ENCODE measurements at places on chromosomes 4 and X. TPM values are rescaled to one million over a fixed set of nuclear protein-coding genes. Genes with fewer than 3 reads are reported as not detected.
A peak's percentile ranks its signal among the peaks of the same experiment; 100 is the strongest.

DNA sequence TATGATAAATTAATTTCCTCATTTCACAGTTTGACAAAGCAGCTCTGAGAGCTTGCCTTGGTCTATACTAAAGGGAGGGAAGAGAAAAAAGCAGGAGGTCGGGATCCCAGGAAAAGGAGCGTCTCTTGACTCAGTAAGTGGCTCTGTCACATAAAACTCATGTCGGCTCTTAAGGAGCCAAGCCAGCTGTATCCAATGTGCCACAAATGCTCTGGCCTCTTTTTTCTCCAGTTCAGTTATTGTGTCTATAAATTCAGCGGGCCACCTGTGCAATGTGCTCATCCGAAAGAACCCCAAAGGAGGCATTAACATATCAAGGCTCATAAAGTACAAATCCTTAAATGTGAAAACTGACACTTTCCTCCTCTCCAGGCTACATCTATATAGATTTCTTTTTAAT is 337.7 kb upstream of the FAM241A start:
- H3K36me3 ChIP-seq: no peaks in the 10 kb centered on the region
- H3K4me1 ChIP-seq: no peaks in the 10 kb centered on the region
- DNase-seq: no peak

GRCh38 chr4:123588631-123589241 is 192.1 kb downstream of the SPRY1 start:
- H3K4me1 ChIP-seq: no peaks in the 10 kb centered on the region
- DNase-seq: no peak
- H3K27ac ChIP-seq: no peak overlapping the region
- no peak overlapping the region for H3K4me3 ChIP-seq
- H3K27me3 ChIP-seq: no peaks in the 10 kb centered on the region

- H3K27me3 ChIP-seq: no peaks in the 10 kb centered on the region
- H3K27ac ChIP-seq: no peak overlapping the region
- DNase-seq: no peak
- H3K36me3 ChIP-seq: no peaks in the 10 kb centered on the region
- H3K4me1 ChIP-seq: no peaks in the 10 kb centered on the region
Observed at GRCh38 chr4:9861561-9861960, 80.1 kb downstream of the DRD5 start.

DNA sequence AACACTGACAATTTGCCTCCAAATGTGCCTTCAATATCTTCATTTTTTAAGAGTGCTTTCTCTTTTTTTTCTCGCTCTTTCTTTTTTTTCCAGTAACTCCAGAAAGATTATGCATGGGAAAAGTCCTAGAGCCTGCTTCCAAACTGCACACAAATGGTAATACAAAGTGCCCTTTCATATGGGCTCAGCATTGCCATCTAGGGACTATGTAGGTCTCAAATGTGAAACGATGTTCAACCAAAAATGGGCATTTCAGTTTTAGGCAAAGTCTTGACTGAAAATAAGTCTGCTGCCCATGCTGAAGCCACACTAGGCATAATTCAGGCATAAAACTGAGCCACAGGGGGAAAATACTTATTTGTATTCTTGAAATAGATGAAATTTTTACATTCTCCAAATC is 65.6 kb downstream of the SYNPO2 start:
- H3K27ac ChIP-seq: peak overlapping the region; percentile 84
- DNase-seq: no peak
- H3K4me1 ChIP-seq: no peaks in the 10 kb centered on the region
- H3K36me3 ChIP-seq: no peaks in the 10 kb centered on the region
- H3K4me3 ChIP-seq: no peak overlapping the region
- H3K27me3 ChIP-seq: no peaks in the 10 kb centered on the region

DNA sequence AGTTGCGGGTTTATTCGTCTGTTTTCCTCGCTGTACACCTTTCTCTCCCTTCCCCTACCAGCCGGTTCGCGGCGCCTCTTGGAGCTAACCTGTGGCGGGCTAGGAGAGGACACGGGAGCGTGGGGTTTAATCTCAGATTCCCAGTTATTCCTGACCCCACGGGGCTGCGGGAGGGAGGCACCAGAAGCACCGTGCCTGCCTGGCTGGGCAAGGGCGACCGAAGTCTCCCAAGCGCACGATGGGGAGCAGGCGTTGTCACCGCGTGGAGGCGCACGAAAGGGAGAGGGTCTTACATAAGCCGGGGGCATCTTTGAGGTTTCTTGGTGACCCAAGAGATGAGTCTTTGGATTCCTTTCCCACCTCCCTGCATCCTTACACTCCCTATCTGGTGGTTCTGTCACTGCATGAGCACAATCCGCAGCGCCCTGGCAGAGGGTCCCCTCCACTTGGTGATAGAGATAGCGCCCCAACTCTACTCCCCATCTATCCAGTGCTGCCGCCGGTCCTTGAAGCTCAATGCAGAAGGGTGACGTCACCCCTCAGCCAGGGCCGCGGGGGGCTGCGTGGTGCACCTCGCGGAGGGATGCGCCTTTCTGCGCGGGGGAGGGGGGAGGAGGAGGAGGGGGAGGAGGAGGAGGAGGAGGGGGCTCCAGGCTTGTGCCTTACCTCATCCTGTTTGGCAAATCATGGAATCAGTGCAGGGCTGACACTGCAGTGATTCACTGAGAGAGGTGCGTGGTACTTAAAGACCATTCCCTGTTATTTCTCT is 793 bp downstream of the TSPAN7 start:
- H3K27ac ChIP-seq: peak overlapping the region; percentile 71
- peak overlapping the region; percentile 42 for H3K4me3 ChIP-seq
- no peaks in the 10 kb centered on the region for H3K4me1 ChIP-seq
- no peaks in the 10 kb centered on the region for H3K36me3 ChIP-seq

DNA sequence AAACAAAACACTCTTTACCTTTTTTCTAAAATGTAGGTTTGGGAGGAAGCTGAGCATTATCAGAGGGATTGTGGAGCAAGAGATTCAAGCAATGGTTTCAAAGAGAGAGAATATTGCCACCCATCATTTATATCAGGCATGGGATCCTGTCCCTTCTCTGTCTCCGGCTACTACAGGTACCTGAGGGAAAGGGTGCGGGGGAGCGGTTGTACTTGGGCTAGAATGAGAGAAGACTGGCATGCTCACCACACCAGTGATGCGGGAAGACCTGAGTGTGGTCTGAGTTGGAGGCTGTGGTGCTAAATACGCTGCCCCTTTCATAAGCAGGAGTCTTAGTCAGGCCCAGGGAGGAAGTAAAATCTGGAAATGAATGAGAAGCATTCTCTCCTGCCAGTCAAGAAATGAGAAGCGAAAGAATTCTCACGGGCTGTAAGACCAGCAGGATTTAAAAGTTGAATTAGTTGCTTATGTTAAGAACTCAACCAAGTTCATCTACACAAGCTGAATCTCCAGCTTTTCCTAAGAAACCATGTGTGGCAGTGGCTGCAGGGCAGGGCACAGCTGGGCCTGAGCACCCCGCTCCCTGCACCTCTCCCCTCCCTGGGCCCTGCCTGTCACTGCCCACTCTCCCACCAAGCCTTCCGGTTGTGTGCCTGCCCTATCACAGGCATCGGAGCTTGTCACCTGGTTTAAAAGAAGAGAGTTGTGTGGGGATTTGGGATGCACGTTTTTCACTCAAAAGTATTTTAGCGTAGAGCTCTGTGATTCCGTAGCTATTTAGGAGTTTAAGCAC is 24.8 kb upstream of the MSANTD1 start:
- no peak for DNase-seq
- H3K27me3 ChIP-seq: no peaks in the 10 kb centered on the region
- no peaks in the 10 kb centered on the region for H3K36me3 ChIP-seq
- no peak overlapping the region for H3K4me3 ChIP-seq

GRCh38 chr4:159871141-159871540 is 768.3 kb downstream of the RAPGEF2 start:
- no peak for DNase-seq
- H3K4me3 ChIP-seq: no peak overlapping the region
- no peaks in the 10 kb centered on the region for H3K27me3 ChIP-seq
- H3K36me3 ChIP-seq: no peaks in the 10 kb centered on the region
- no peaks in the 10 kb centered on the region for H3K4me1 ChIP-seq

GRCh38 chr4:72918362-72918761 is 151.2 kb downstream of the COX18 start:
- H3K36me3 ChIP-seq: no peaks in the 10 kb centered on the region
- H3K27me3 ChIP-seq: no peaks in the 10 kb centered on the region
- H3K4me3 ChIP-seq: no peak overlapping the region
- H3K27ac ChIP-seq: no peak overlapping the region
- DNase-seq: no peak
- H3K4me1 ChIP-seq: no peaks in the 10 kb centered on the region

DNA sequence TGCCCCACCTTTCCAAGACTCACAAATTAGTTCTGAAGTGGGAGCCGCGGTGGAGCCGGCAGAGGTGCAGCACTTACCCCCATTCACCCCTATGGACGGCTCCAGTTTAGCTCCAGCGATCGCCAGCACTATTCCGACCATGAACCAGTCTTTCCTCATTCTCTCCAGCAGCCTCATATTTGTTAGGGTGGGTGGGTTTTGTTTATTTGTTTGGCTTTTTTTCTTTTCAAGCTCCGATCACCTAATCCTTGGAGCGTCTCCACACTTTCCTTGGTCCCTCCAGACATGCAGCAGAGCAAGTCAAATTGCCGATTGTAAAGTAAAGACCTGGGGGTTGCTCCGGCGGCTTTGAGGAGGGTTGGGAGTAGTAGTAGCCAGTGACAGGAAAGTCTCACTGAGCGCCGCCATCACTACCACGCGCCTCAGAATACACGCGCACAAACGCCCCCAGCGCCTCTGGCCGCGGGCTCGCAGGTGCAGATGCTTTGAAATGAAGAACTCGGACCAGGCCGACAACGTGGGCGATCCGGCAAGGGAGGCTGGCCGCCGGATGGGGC is at the start of gene SLC10A7:
Gene SLC10A7, minus strand, starts transcription at position 400 of the 557 bp plus-strand sequence. Its CDS starts 223 bp downstream, at position 177.
- H3K27me3 ChIP-seq: no peaks in the 10 kb centered on the region
- peak within 1 kb of the TSS; percentile 82 for H3K27ac ChIP-seq
- peaks cover 4% of the 10 kb centered on the region for H3K4me1 ChIP-seq
- H3K4me3 ChIP-seq: peak within 1 kb of the TSS; percentile 72
- H3K36me3 ChIP-seq: no peaks in the 10 kb centered on the region

DNA sequence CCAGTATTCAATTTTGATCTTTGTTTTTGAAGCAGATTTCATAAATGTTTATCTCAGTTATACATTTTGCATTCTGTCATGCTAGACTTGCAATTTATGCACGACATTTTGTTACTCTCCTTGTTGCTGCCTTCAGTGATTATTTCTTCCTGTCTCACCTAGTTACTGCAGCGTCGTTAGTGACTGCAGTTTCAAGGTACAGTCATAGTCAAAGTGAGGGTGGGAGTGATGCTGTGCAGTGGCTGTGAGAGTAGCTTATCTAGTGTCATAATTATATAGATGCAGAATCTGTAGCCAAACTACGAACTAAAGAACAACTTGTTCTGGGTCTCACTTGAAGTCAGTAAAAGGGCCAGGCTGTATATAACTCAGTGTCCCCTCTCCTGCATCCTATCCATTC is 69.8 kb downstream of the GPR101 start:
- no peaks in the 10 kb centered on the region for H3K4me1 ChIP-seq
- DNase-seq: no peak
- H3K27ac ChIP-seq: no peak overlapping the region
- H3K4me3 ChIP-seq: no peak overlapping the region
- H3K36me3 ChIP-seq: no peaks in the 10 kb centered on the region

GRCh38 chr4:71538528-71538927 is 199.7 kb downstream of the SLC4A4 start:
- no peak overlapping the region for H3K27ac ChIP-seq
- no peaks in the 10 kb centered on the region for H3K27me3 ChIP-seq
- H3K36me3 ChIP-seq: no peaks in the 10 kb centered on the region
- H3K4me1 ChIP-seq: no peaks in the 10 kb centered on the region
- no peak for DNase-seq

DNA sequence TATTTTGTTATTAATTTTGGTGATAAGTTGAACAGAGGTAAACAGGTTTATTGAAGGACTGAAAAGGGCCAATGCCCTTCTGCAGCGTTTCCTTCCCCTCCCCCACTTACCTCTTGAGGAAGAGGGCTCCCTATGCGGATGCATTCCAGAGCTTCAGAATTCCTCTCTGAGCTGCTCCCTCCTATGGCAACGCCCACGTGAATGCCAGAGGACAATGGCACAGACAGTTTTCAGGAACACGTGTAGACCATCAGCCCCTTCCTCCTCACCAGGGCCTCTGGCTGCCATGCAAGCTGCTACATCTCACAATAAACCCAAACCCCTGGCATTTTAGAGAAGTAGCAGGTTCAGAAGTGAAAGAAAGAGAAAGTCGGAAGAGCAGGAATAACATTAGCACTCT is 127.9 kb downstream of the CHRDL1 start:
- DNase-seq: no peak
- no peaks in the 10 kb centered on the region for H3K36me3 ChIP-seq
- no peak overlapping the region for H3K4me3 ChIP-seq
- no peaks in the 10 kb centered on the region for H3K4me1 ChIP-seq

DNA sequence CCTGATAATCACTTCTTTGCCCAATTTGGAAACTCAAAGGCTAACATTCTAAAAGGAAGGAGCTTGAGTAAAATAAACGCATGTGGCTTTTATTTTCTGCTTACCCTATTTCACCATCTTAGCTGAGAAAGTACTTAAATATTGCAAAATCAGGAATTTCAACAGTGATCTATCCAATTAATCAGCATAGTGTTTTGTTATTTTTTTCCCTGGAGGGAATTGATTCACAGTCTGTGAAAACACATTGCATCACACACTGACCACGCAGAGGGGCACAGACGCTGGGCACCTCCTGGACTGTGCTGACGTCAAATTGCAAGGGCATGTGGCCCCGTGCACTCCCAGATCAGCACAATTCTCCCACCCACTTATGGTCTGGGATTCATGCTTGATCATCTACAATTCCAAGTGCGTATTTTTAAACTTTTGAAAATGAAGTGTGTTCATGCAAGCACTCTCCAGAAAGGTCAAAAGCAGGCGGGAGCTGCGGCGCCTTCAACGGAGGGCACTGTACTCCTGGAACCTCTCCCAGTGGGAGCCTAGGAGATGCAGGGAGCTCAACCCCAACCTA is 320.6 kb upstream of the PPARGC1A start:
- H3K4me3 ChIP-seq: no peak overlapping the region
- no peaks in the 10 kb centered on the region for H3K4me1 ChIP-seq
- DNase-seq: peak; percentile 17

GRCh38 chr4:154189346-154189745 is 302.3 kb downstream of the DCHS2 start:
- H3K36me3 ChIP-seq: no peaks in the 10 kb centered on the region
- H3K4me1 ChIP-seq: no peaks in the 10 kb centered on the region
- no peak overlapping the region for H3K4me3 ChIP-seq
- H3K27ac ChIP-seq: no peak overlapping the region
- no peak for DNase-seq

DNA sequence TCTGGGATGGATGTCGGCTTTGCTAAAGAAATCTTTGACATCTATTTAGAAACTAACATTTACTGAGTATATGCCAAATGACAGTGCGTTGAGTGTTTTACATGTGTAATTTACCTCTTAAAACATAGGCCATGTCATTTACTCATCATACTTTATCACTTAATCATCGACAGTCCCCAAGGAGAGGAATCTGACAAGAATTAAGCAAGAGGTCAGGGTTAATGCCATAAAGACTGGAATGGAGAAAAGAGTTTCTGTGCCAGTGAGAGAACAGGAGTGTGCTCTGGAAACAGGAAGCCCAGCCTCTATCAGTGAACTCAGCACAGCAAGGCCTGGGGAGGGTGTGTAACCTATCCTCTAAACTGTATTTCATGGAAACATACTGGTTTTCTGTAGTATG is 28.0 kb upstream of the AMOT start:
- no peaks in the 10 kb centered on the region for H3K36me3 ChIP-seq
- no peaks in the 10 kb centered on the region for H3K27me3 ChIP-seq

The CFP gene
- 1.7 TPM for total RNA-seq

The ARMCX2 gene
- total RNA-seq: 47.1 TPM

The KLHL4 gene
- 32.7 TPM for total RNA-seq

All from uterus (tissue), 4 donors.